ENCODE measurements at places on chromosomes 12 and 14.

DNA sequence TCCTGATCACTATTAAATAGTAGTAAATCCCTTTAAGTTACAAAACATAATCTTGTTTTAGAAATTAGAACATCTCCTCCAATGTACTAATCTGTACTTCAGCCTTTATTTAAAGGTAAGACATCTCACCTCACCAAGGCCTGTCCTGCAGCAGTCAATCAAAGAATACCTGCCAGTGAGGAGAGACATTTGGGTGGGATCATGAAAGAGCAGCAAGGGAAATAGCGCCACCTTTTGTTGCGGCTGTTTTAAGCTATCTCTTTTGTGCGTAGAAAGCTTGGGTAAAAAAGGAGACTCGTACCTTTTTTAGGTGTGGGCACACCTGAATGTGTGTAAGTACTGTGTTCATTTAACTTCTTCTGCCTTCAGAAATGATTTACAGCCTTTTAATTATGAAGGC, 117.8 kb upstream of the TMTC1 start:
- DNase-seq, result no peak

DNA sequence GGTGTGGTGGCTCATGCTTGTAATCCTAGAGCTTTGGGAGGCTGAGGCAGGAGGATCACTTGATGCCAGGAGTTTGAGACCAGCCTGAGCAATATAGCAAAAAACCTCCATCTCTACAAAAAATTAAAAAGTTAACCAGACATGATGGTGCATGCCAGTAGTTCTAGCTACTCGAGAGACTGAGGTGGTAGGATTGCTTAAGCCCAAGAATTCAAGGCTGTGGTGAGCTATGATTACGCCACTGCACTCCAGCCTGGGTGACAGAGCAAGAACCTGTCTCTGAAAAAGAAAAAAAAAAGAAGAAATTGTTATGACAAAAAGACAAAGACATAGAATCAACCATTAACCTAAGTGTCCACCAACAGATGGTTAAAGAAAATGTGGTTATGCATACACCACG, 2.1 kb upstream of the ATP23 start:
- DNase-seq, result no peak

DNA sequence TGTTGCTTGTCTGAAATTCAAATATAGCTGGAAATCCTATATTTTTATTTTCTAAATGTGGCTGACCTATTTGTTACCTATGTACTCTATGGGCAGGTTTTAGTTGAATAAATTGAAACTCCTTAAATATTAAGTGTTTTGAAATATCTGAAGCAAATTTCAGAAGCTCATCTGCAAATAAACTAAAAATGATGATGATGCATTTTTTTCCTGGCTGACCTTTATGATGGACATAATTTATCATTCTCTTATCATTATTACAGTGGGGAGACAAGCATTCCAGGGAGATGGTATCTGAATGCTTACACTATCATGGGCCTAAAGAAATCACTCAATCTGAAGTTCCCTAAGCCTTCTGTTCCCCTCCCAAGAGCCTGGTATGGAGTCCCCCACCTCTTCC, 1225.2 kb downstream of the AACS start:
- no peak for DNase-seq

DNA sequence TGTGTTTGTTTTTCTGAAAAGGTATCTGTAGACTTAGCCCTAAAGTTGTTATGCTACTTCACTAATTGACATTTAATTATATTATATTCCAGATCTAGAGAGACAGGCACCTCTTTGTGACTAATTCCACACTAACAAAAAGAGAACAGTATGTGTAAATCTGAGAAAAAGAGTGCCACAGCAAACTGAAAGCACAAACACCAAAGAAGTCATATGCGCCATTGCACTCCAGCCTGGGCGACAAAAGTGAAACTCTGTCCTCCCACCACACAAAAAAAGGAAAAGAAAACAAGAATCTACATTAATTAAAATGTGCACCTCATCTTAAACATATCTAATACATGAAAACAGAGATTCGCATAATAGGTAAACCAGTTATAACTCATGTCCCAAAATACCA, 4.4 kb upstream of the CSRNP2 start:
- DNase-seq, result no peak

- no peak for DNase-seq
Measured at GRCh38 chr12:85836197-85837090, at the start of gene RASSF9. TSS of gene RASSF9 (minus strand) at chr12:85836409. CDS start at chr12:85836201, 208 bp downstream.

DNA sequence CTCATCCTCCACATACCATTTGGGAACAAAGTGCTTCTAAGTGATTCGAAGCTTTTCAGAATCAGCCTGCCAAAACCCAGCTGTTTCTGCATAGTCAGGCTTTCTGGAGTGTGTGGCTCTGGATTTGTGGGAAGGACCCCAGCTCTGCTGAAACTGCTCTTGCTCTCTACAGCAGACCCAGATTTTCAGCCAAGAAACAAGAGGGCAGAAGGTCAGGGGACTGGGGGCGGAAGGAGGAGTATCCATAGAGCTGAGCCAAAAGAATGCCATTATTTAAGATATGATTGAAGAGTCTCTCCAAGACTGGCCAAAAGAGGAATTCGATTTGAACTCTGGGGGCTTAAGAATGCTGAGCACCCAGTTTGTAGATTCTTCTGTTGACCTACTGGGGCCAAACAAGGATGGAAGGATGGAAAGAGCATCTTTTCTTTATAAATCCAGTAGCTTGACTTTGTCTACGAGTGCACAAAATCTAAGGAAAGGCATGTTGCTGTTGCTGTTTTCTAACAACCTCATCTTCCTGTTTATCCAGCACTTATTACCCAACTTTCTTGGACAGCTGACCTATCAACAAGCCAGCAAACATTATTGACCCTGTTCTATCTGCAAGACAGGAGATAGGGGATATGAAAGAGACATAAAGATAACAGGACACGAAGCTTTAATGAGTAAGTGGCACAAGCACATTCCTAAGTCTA, 29.2 kb downstream of the FBLN5 start:
- no peak for DNase-seq
